ENCODE measurements at places on chromosomes 7 and 10.

- DNase-seq, result no peak
Measured at GRCh38 chr10:29761916-29762315, 127.1 kb upstream of the SVIL start.

- no peak for DNase-seq
Measured at GRCh38 chr10:47195274-47195885, 104.6 kb upstream of the GDF10 start.

GRCh38 chr7:146725520-146725919, 608.9 kb downstream of the CNTNAP2 start:
- DNase-seq, result no peak

GRCh38 chr10:83724471-83725241, 414.7 kb upstream of the GHITM start:
- DNase-seq, result no peak

GRCh38 chr10:43384252-43385221, 13.1 kb downstream of the FXYD4 start:
- no peak for DNase-seq

DNA sequence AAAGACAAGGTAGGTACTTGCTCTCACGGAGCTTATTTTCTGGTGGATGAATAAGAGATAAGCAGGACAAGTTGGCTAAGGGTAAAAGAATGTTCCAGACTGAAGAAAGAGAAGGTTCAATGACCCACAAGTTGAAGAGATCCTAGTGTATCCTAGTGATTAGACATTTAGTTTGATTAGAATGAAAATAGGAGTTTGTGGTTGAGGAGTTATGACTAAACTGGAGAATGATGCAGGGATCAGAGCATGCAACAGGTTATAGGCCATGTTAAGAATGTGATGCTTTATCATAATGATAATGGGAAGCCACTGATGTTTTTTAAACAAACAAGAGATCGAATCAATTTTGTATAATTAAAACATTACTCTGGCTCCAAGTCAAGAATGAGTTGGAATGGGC, 357.2 kb downstream of the HPSE2 start:
- no peak for DNase-seq

DNA sequence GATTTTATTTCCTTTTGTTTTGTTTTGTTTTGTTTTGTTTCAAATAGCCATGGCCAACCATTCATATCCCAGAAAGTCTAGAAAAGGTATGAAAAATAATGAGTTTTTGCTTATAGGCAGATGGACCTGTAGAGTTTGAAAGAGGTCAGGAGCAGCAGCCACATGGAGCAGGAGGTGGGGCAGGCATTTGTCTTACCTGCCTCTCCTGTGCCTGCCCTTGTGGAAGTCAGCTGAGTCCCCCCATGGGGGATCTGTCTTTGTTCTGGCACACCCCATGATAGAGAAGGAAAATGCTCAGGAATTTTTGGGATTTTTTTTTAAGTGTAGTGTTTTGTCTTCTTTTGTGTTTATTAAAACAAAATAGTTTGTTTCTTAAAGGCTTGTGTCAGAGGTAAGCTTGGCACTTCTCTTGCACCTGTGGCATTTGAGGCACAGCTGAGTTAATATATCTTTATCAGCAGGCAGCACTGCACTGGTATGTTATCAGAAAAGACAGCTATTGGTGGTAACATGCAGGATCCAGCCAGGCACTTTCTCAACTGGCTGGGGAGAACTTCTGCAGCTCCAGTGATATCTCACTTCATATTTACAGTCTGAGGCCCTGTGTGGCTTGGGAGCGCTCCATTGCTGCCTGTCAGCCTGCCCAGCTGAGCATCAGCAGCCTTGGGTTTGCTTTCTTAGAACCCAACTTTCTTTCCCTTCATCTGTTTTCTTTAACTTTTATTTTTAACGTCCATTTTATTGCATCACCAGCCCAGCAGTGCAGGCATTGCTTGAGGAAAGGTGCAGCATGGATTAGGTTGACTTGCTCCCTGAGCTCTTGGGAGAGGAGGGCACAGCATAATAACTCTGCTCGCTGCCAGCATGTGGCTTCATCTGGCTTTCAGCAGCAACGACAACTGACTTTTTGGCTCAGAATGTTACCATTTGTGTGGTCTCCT, 44.4 kb downstream of the LRRC4 start:
- no peak for DNase-seq

GRCh38 chr10:12960334-12960898, 41.1 kb downstream of the CCDC3 start:
- no peak for DNase-seq

GRCh38 chr10:54198051-54198450, 603.0 kb downstream of the PCDH15 start:
- no peak for DNase-seq

DNA sequence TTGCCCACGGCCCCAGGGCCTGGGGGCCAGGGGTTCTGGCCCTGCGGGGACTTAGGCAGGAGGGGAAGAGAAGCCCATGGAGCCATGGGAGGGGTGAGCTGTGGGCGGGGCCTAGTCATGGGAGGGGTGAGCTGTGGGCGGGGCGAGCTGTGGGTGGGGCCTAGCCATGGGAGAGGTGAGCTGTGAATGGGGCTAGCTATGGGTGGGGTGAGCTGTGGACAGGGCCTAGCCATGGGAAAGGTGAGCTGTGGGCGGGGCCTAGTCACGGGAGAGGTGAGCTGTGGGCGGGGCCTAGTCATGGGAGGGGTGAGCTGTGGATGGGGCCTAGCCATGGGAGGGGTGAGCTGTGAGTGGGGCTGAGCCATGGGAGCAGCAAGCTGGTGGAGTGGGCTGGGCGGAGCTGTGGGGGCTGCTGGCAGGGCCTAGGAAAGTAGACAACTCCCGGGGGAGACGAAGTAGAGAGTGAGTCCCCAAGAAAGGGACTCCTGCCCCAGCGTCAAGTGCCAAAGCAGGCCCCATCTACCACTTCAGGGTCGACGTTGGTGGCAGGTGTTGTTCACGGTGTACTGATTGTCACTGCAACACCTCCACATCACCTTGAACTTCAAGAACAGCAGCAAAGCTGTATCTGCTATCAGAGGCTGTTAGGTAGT, 19.2 kb upstream of the TTYH3 start:
- DNase-seq, result no peak
